Activated naive CD8-positive, alpha-beta T cell treated with anti-CD3 and anti-CD28 coated beads for 36 hours (primary cell): ENCODE measurements at places on chromosomes 5 and 9. TPM values are rescaled to one million over a fixed set of nuclear protein-coding genes. Genes with fewer than 3 reads are reported as not detected.

GRCh38 chr5:34022121-34022705 lies 14.4 kb upstream of the AMACR start:
- no peaks in the 10 kb centered on the region for H3K27me3 ChIP-seq
- no peak overlapping the region for H3K4me3 ChIP-seq
- H3K27ac ChIP-seq = peak overlapping the region; percentile 81
- H3K4me1 ChIP-seq = peaks cover 20% of the 10 kb centered on the region
- peak; percentile 43 for DNase-seq
- peaks cover 15% of the 10 kb centered on the region for H3K36me3 ChIP-seq

GRCh38 chr9:5976674-5977397 lies 38.6 kb downstream of the RANBP6 start:
- peak overlapping the region; percentile 42 for H3K27ac ChIP-seq
- H3K36me3 ChIP-seq = peaks cover 29% of the 10 kb centered on the region
- peaks cover 16% of the 10 kb centered on the region for H3K4me1 ChIP-seq

DNA sequence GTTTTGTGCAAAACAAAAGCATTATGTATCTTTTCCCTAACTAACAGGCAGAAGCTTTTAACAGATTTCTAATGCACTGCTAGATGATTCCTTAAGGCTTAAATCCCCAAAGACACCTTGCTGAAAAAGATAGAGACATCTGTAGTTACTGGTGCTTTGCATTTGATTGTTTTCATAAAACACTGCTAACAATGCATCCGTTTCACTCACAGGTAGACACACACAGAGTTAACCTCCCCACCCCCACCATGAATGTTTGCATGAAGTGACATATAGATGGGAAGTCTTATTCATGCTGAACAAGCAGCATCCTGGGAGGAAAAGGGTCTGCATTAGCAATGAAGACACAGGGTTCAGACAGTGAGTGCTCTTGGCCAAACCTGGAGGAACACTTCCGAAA lies 100.9 kb downstream of the ASTN2 start:
- no peaks in the 10 kb centered on the region for H3K36me3 ChIP-seq
- no peak overlapping the region for H3K27ac ChIP-seq
- H3K4me3 ChIP-seq = no peak overlapping the region
- H3K27me3 ChIP-seq = no peaks in the 10 kb centered on the region
- no peaks in the 10 kb centered on the region for H3K4me1 ChIP-seq
- DNase-seq = no peak

- H3K27me3 ChIP-seq = peaks cover 14% of the 10 kb centered on the region
- H3K4me1 ChIP-seq = no peaks in the 10 kb centered on the region
- no peak overlapping the region for H3K27ac ChIP-seq
- no peak overlapping the region for H3K4me3 ChIP-seq
Measured at GRCh38 chr9:132541870-132542830, 40.3 kb upstream of the BARHL1 start.

DNA sequence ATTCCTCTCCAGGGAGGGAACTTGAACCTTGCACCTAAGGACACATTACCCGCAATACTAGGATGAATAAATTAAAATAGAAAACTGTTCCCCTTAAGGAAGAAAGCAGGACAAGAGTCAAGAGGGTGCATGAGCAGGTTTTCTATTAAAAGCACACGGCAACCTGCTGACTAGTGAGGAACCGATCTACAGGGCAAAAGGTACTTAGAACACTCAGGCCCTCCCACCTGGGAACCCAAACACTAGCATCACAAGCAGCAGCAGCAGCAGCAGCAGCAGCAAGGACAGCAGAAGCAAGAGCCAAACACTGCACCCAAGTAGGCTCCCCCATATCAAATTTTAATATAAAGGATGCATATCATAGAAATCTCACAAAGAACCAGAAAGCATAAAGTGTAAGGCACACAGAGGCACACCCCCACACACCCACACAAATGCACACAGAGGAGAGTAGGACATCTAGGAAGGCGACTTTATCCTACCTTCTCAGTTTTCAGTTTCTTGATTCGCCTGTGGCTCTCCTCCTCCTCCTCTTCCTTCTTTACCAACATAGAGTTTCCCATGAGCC lies 2.8 kb downstream of the ZNF608 start:
- DNase-seq = no peak
- H3K27me3 ChIP-seq = peaks cover 10% of the 10 kb centered on the region
- H3K36me3 ChIP-seq = no peaks in the 10 kb centered on the region
- peaks cover 24% of the 10 kb centered on the region for H3K4me1 ChIP-seq
- H3K4me3 ChIP-seq = no peak overlapping the region
- H3K27ac ChIP-seq = no peak overlapping the region

- H3K27me3 ChIP-seq = no peaks in the 10 kb centered on the region
- H3K36me3 ChIP-seq = peaks cover 88% of the 10 kb centered on the region
- H3K4me3 ChIP-seq = no peak overlapping the region
- no peak for DNase-seq
- H3K27ac ChIP-seq = no peak overlapping the region
- H3K4me1 ChIP-seq = no peaks in the 10 kb centered on the region
Measured at GRCh38 chr9:101408374-101409078, 9.9 kb downstream of the ZNF189 start.

GRCh38 chr5:126947146-126948010 lies 83.0 kb downstream of the MARCHF3 start:
- no peaks in the 10 kb centered on the region for H3K36me3 ChIP-seq
- H3K4me3 ChIP-seq = no peak overlapping the region
- DNase-seq = no peak
- H3K27me3 ChIP-seq = no peaks in the 10 kb centered on the region

DNA sequence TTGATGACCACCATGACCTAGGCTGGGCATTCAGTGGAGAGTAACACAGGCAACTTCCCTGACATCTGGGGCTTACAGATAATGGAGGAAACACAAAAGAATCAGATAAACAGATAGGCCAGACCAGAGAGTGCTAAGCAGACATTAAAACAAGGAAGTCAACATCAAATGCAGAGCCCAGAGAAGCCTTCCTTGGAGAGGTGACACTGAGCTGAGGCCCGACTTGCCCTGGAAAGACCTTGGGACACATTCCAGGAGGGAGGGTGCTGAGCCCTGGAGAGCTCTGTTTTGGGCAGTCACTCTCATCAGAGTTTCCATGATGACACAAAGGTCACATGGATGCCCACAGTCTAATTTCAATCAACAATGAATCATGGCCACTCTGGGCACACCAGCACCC lies 31.9 kb upstream of the C5orf58 start:
- H3K36me3 ChIP-seq = no peaks in the 10 kb centered on the region
- DNase-seq = no peak
- no peaks in the 10 kb centered on the region for H3K4me1 ChIP-seq
- H3K27me3 ChIP-seq = peaks cover 4% of the 10 kb centered on the region
- H3K27ac ChIP-seq = no peak overlapping the region
- no peak overlapping the region for H3K4me3 ChIP-seq

- no peak overlapping the region for H3K4me3 ChIP-seq
- no peak for DNase-seq
- peaks cover 14% of the 10 kb centered on the region for H3K27me3 ChIP-seq
- H3K27ac ChIP-seq = no peak overlapping the region
- no peaks in the 10 kb centered on the region for H3K4me1 ChIP-seq
Measured at GRCh38 chr5:129836321-129836720, 67.9 kb upstream of the CHSY3 start.

DNA sequence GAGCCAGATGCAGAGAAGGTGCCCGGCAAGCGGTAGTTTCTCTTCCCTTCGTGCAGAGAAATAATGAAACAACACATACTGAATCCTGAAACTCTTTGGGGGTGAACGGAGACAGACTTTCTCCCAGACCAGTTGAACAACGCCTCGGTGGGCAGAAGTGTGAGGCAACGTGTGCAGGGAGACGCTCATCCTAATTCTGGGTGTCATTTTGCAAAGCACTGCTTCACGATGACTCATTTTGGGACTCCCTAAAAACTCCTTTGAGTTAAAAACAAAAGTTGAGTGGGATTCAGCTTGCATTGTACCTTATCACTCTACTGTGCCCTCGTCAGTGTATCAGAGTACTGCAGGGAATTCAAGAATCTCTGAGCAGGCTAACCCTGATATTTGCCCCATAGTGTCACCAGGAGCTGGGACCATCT lies 3.5 kb upstream of the NEK6 start:
- peaks cover 5% of the 10 kb centered on the region for H3K36me3 ChIP-seq
- peaks cover 33% of the 10 kb centered on the region for H3K4me1 ChIP-seq
- H3K27me3 ChIP-seq = peaks cover 44% of the 10 kb centered on the region
- no peak overlapping the region for H3K4me3 ChIP-seq
- no peak overlapping the region for H3K27ac ChIP-seq

- H3K4me3 ChIP-seq = no peak overlapping the region
- DNase-seq = no peak
- peaks cover 2% of the 10 kb centered on the region for H3K4me1 ChIP-seq
- H3K27ac ChIP-seq = no peak overlapping the region
Measured at GRCh38 chr9:7640231-7640630, 159.3 kb downstream of the DMAC1 start.

GRCh38 chr5:179272326-179273072 lies 72.8 kb downstream of the ADAMTS2 start:
- no peaks in the 10 kb centered on the region for H3K36me3 ChIP-seq
- no peak overlapping the region for H3K27ac ChIP-seq
- H3K4me1 ChIP-seq = no peaks in the 10 kb centered on the region
- no peaks in the 10 kb centered on the region for H3K27me3 ChIP-seq
- H3K4me3 ChIP-seq = no peak overlapping the region

DNA sequence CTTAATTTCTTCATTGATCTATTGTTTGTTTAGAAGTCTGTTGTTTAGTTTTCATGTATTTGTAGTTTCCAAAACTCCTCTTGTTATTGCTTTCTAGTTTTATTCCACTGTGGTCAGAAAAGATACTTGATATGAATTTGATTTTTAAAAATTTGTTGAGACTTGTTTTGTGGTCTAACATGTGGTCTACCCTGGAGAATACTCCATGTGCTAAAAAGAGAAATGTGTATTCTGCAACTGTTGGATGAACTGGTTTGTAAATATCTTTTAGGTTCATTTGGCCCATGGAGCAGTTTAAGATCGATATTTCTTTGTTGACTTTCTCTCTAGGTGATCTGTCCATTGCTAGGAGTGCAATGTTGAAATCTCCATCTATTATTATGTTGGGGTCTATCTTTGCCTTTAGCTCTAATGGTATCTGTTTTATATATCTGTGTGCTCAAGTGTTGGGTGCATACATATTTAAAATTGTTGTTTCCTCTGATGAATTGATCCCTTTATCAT lies 150.6 kb upstream of the ATP10B start:
- DNase-seq = no peak
- H3K36me3 ChIP-seq = no peaks in the 10 kb centered on the region
- no peak overlapping the region for H3K27ac ChIP-seq
- H3K4me3 ChIP-seq = no peak overlapping the region

DNA sequence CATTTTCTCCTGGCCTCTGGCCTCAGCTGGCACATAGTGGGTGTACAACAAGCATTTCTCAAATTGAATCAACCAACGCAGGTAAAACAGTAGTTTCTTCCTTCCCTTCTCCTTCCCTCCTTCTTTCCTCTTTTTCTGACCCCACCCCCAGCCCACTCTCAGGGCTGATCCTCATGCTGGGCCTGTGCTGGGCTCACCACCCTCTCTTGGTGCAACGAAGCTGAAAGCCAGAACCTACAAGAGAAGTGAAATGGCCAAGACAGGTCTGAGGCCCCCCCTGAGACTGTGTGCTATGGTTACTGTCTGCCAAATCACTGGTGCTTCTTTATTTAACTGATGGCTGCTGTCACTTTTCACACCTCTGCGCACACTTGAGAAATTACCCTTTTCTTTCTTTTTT lies 53.0 kb upstream of the BOD1 start:
- H3K27me3 ChIP-seq = peaks cover 4% of the 10 kb centered on the region
- no peak for DNase-seq
- no peak overlapping the region for H3K27ac ChIP-seq
- H3K4me3 ChIP-seq = no peak overlapping the region
- peaks cover 2% of the 10 kb centered on the region for H3K36me3 ChIP-seq

- H3K27ac ChIP-seq = no peak overlapping the region
- H3K27me3 ChIP-seq = no peaks in the 10 kb centered on the region
- no peak for DNase-seq
- no peak overlapping the region for H3K4me3 ChIP-seq
Measured at GRCh38 chr5:145497052-145497451, 338.1 kb downstream of the PRELID2 start.

- no peak overlapping the region for H3K27ac ChIP-seq
- no peaks in the 10 kb centered on the region for H3K27me3 ChIP-seq
- DNase-seq = no peak
- H3K36me3 ChIP-seq = no peaks in the 10 kb centered on the region
- peaks cover 4% of the 10 kb centered on the region for H3K4me1 ChIP-seq
- H3K4me3 ChIP-seq = no peak overlapping the region
Measured at GRCh38 chr9:137023583-137023991, 4.5 kb downstream of the ABCA2 start.

DNA sequence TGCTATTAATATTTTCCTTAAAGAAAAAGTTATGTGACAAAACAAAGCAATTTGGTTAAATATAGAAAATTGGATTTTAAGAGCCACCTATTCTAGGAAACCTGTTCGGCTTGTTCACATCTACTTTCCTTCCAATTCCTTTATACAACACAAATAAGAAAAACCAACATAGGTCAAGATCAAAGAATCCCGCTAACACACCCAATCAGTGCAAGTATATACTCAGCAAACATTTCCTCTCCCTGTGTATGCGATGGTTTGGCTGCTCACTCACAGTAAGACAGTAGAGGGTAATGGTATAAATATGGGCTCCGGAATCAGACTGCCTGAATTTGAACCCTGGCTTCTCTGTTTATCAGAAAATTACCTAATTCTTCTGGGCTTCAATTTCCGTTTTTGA lies 757.5 kb upstream of the ZNF608 start:
- no peaks in the 10 kb centered on the region for H3K27me3 ChIP-seq
- no peaks in the 10 kb centered on the region for H3K36me3 ChIP-seq
- no peak for DNase-seq
- H3K4me3 ChIP-seq = no peak overlapping the region
- H3K4me1 ChIP-seq = no peaks in the 10 kb centered on the region

DNA sequence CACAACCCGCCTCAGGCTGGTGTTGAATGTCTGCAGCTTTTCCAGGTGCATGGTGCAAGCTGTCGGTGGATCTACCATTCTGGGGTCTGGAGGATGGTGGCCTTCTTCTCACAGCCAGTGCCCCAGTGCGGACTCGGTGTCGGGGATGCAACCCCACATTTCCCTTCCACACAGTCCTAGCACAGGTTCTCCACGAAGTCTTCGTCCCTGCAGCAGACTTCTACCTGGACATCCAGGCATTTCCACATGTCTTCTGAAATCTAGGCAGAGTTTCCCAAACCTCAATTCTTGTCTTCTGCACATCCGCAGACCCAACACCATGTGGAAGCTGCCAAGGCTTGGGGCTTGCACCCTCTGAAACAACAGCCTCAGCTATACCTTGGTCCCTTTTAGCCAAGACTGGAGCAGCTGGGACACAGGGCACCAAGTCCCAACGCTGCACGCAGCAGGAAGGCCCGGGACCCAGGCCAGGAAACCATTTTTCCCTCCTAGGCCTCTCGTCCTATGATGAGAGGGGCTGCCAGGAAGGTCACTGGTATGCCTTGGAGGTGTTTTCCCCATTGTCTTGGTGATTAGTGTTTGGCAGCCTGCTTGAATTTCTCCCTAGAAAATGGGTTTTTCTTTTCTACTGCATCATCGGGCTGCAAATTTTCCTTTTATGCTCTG lies 18.2 kb downstream of the PSIP1 start:
- no peak for DNase-seq
- peaks cover 51% of the 10 kb centered on the region for H3K36me3 ChIP-seq
- H3K4me1 ChIP-seq = peaks cover 50% of the 10 kb centered on the region
- no peaks in the 10 kb centered on the region for H3K27me3 ChIP-seq
- H3K27ac ChIP-seq = no peak overlapping the region
- H3K4me3 ChIP-seq = no peak overlapping the region

The SVEP1 gene
- not detected for total RNA-seq

The IL3 gene
- 0.49 TPM for total RNA-seq

The FAM151B gene
- 0.30 TPM for total RNA-seq

The SPARC gene
- 0.66 TPM for total RNA-seq

The NEUROG1 gene
- total RNA-seq = not detected

The ANGPTL2 gene
- total RNA-seq = not detected

The S1PR3 gene
- total RNA-seq = 0.38 TPM
